ENCODE measurements at places on chromosomes 1 and 21.

- DNase-seq, result no peak
These were observed 4.1 kb upstream of the EVA1B start for GRCh38 chr1:36327421-36328087.

DNA sequence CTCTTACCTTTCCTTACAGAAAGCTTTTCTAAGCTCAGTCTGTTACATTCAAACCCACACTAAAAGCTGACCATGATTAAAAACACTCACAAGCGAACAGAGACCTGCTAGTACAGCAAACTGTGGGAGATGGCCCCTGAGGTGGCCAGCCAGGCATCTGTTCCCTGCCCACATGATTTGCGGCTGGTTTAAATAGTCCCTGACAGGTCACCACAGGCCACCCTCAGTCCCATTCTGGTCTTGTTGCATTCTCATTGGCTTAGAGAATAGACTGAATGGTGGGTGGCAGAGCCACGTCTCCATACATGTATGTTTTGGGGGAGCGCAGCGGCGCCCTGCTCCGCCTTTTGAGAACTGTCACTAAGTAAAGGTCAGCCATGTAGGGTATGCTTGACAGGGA lies 2.3 kb upstream of the ACTA1 start:
- DNase-seq, result no peak

- no peak for DNase-seq
These were observed 34.0 kb downstream of the OPRD1 start for GRCh38 chr1:28845786-28846543.

GRCh38 chr1:40404670-40405462 lies 31.3 kb downstream of the SMAP2 start:
- DNase-seq, result no peak

GRCh38 chr1:59223989-59224634 lies 72.8 kb upstream of the FGGY start:
- no peak for DNase-seq

- no peak for DNase-seq
These were observed 70.0 kb downstream of the KCTD3 start for GRCh38 chr1:215637041-215637573.

DNA sequence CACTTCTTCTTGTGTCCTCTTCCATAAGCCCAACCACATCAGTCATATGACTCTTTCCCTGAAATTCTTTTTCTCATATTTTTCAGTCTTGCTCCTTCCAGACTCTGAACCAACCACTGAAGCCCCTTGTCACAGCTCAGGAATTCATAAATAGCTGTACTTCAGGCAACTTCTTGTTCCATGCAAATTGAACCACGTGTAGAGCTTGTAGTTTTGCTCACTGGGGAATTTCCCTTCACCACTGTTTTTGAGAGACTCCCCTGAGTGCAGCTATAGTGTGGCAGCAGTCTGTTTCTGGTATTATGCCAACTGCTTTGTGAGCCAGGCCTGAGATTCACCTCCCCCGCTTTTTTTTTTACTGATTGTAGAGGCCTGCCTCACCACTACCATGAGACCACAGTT lies 150.3 kb upstream of the SPAG17 start:
- DNase-seq, result no peak

DNA sequence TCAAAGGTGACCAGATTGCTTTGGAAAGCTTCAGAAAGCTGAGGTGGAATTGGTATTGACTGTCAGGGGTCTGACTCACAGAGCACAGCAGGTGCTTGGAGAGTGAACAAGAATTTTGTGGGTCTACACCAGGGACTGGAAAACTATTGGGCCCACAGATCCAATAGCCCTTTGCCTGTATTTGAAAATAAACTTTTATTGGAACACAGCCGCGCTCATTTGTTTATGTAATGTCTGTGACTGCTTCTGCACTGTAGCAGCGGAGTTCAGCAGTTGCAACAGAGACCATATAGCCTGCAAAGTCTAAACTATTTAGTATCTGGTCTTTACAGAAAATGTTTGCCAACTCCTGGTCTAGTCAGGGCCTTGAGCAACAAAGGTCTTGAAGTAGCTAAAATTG lies 315.6 kb downstream of the NFIA start:
- DNase-seq, result no peak

GRCh38 chr1:154295408-154296235 lies 23.2 kb downstream of the HAX1 start:
- no peak for DNase-seq

- DNase-seq, result no peak
These were observed 21.2 kb upstream of the ERO1B start for GRCh38 chr1:236302941-236303340.

GRCh38 chr1:63729227-63729620 lies 44.6 kb upstream of the ROR1 start:
- no peak for DNase-seq

- no peak for DNase-seq
These were observed 12.0 kb upstream of the GPR137B start for GRCh38 chr1:236130372-236130771.

DNA sequence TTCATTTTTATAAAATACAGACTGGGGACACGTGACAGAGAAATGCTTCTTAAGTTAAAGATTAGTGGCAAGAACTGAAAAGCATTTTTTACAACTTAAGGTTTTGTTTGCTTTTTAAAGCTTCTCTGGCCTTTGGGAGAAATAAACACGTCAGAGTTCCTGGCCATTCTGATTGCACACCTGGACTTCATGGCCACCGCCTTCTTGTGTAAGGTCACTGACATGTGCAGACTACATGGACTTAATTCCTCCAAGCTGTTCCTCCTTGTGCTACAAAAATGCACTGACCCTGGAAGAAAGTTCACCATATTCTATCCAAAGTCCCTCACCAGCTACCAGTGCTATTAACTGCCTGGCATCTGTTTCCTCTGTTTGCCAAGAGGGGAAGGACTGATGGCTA lies 56.1 kb downstream of the GADD45A start:
- DNase-seq, result no peak

DNA sequence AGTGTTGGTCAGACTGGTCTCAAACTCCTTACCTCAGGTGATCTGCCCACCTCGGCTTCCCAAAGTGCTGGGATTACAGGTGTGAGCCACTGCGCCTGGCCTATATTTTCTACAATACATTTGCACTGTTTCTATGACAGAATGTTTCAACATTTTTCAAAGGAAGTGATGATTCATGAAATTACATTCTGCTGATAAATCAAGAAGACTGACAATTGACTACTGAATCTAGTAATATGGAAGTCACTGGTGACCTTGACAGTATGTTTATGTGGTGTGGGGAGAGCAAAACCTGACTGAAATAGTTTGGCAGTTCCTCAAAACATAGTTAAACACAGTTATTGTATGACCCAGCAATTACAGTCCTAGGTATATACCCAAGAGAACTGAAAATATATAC lies 18.1 kb downstream of the LRIF1 start:
- no peak for DNase-seq

- DNase-seq, result no peak
These were observed 10.9 kb downstream of the ERRFI1 start for GRCh38 chr1:8015036-8015808.

GRCh38 chr1:31839662-31840343 lies 24.0 kb upstream of the SPOCD1 start:
- no peak for DNase-seq

- DNase-seq, result no peak
These were observed 13.8 kb upstream of the CR1L start for GRCh38 chr1:207631137-207631536.

DNA sequence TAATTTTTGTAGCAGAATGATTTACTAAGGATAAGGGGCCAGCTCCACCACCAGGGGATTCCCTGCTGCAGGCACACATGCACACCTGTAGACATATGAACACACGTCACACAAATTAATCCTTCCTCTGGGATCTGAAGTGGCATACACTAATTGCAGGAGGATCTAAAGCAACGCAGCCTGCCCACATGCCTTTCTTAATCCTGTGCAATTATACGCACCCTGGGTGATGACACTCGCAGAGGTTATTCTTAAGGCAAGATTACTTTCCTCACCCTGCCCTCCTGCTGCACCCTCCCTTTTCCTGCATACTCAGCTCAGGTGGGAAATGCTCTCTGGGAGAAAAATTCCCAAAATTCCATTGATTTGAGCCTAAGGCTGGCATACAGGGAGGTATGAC lies 7.5 kb upstream of the LORICRIN start:
- DNase-seq, result no peak

DNA sequence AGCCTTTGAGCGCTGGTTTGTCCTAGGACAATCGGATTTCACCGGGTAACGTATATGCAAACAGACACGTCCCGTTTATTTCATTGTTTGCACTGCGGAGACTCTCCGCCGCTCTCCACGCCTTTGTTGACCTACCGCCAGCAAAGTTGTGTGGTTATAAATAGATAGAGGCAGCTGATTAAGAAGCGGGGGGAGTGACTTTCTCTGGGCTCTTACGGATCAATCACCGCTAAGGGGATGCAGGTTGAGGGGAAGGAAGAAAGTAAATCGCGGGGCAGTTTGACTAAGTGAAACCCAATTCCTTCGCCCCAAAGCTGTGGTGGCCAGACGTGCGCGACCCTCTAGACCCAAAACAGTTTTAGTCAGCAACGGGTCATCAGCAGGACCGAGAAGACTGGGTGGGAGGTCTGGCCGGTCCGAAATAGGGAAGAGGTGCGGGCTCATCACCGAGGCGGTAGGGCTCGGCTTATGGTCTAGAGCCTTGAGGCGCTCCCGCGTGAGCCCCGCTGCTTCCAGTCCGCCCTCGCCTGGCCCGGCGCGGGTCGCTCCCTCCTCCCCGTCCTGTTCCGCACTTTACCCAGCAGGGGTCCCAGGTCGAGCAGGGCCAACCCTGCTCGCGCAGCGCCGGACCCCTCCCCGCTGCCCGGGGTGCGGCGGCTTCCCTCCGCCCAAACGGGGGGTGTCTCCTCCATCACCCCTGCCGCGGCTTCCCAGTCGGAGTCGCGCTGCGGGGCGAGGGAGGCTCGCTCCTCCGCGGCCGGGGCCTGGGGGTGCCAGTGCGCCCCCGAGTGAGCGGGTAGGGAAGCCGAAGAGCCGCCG lies 120.8 kb upstream of the RRP15 start:
- no peak for DNase-seq

GRCh38 chr1:111719674-111720132 lies 19.5 kb downstream of the INKA2 start:
- no peak for DNase-seq

DNA sequence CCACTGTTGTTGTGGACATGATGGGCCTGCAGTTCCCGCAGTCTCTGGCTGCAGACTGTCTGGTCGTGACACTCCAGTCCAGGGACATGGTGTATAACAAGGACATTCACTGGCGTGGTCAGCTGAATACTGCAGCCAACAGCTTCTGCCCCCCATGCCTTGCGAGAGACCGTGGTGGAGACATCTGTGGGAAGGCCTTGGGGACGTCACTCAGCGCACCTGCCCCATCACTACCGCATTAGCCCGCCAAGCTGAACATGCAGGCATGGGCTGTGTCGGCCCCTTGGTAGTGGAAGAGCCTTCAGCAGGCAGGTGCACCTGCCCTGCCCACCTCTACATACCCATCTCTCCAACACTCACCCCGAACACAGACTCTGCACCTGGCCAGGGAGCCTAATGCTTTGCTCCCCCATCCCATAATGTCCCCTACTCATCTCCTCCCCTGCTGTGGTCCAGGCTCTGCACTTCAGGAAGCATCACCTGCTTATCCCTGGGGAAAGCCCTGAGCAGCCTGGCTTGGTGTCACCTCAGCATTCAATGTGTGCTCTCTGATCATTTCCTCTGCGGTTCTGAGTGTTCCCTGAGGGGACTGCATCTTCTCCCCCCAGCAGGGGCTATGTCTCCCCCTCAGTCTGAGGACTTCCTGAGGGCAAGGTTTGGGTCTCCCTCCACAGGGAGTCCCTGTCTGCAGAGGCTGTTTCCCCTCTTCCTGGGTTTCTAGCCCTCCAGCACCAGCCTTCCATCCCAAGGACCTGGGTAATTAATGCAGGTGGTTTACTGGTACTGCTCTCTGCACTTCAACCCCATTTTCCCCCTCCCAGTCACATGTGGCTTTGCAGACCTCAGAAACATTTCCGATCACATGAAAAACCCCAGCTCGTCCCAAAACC lies 3.2 kb downstream of the PGLYRP4 start:
- no peak for DNase-seq

GRCh38 chr1:211650904-211651303 lies 24.5 kb downstream of the NEK2 start:
- DNase-seq, result no peak

DNA sequence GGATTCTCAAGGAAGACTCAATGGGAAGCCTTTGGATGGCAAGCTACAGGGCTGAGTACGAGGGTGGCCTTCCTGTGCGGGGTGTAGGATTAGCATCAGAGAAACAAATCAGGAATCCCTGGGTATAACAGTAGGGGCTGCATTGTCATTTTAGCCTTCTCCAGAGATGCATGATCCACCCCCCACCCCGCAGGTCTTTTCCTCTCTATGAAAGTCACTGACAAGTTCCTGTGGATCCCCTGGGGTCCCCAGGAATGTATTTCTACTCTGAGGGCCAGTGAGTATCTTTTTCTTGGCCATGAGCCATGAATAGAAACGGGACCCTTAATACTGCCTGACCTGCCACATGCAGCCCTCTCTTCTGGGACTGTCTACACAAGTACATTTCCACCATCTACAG lies 473.0 kb upstream of the VAMP3 start:
- DNase-seq, result no peak

GRCh38 chr1:45802343-45803298 lies 791 bp upstream of the MAST2 start:
- no peak for DNase-seq

DNA sequence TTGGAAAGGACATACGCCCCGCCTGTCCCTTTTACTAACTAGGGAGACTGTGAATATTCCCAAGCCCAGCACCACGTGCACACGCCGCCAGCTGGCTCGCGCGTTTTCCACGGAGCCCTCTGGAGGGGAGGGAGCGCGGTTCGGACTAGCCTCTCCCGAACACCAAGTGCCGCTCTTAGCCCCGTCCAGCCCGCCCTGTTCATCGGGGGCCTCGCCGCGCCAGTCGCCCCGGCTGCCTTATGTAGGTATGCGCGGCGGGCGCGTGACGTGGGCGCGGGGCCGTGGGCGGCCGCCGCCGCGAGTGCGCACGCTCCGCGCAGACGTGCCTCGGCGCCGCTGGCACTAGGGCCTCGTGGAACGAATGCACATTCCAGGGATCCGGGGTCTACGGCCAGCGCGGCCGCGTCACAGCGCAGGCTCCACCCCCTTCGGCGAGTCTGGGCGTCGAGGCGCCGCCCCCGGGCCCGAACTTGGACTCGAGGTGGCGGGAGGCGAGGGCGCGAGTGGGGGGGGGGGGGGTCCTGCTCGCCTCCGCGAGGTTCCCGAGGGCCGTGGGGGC lies 767 bp upstream of the IRF2BP2 start:
- DNase-seq, result peak; percentile 83

DNA sequence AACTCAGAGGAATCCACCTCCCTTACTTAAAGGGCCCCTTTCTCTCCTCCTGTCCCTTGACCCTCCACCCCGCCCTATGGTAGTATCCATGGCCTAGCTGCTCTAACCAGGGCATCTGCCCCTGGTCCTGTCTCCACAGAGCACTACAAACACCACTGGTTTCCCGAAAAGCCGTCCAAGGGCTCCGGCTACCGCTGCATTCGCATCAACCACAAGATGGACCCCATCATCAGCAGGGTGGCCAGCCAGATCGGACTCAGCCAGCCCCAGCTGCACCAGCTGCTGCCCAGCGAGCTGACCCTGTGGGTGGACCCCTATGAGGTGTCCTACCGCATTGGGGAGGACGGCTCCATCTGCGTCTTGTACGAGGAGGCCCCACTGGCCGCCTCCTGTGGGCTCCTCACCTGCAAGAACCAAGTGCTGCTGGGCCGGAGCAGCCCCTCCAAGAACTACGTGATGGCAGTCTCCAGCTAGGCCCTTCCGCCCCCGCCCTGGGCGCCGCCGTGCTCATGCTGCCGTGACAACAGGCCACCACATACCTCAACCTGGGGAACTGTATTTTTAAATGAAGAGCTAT lies 1.7 kb downstream of the BTG2 start:
- DNase-seq, result peak; percentile 39
